ENCODE measurements at places on chromosomes 1 and 21.

DNA sequence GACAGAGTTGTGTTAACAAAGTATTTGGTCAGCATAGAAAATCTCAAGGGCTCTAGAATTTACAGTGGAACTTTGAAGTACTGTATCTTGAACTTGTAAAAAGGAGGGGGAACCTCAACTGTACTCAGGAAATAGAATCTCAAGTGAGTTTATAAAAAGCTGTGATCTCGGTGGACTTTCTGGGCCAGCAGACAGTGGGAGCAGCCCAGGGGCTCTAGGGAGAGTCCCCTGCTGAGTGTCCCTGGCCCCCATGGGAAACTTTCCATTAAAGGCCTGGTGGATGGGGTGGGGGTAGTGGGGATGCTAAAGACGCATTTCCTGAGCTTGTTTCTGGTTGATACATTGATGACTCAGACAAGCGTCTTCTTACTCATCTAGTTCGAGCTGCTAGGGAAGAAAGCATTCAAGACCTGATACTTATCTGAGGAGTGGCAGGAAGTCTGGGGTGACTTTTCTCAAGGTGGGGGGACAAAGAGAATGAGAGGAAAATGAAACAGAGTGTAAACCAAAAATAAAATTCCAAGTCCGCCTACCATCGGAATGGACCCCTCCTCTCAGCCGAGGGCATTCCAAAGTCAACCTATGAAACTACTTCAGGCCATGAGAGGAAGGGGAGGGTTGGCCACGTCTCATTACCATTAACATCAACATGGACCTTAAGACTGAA, 65.5 kb downstream of the NID1 start:
- no peak for DNase-seq

GRCh38 chr1:81756872-81757271, 43.9 kb upstream of the ADGRL2 start:
- no peak for DNase-seq

DNA sequence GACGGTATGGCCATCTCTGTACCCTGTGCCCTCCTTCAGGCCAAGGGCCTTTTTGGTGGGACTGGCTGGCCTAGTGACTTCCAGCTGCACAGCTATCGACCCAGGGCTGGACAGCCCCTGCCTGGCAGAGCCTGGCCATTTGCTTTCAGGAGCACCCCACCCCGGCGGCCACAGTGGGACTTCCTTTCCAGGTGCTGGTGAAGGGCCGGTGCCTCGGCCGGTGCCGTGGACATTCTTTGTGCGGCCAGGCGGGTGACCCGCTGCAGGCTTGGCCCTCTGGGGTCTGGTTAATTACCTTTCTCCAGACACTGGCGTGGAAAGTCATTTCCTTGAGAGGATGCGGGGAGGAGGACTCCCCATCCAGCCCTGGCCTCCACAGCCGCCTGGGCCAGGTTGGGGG, 50.1 kb downstream of the PRDM16 start:
- no peak for DNase-seq

GRCh38 chr1:206538901-206539640, 31.7 kb downstream of the RASSF5 start:
- DNase-seq = no peak

DNA sequence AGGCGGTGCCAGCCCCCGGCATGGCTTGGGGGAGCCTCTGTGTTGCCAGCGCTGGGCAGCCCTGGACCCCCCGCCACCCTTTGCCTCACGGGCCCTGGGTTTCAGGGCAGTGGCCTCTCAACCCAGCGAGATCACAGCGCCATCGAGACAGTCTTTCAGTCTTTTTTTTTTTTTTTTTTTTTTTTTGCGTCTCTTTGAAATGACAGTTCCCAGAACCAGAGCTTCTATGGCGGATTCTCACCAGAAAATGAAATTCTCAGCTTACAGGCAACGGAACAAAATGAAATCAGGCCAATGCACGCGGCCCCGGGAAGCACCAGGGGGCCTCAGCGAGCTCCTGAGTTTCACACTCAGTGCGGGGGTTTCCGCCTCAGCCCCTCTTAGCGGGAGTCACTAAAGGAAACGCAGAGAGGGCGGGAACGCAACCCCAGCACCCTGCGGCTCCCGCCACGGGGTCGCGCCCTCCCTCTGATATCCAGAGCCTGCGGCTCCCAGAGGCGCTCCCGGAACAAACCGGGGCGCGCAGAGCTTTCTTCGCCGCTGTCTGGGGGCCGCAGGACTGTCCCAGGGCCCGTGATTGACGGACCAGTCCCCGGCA, 8.0 kb upstream of the COL6A1 start:
- peak; percentile 89 for DNase-seq

GRCh38 chr1:196143602-196144342, 464.5 kb downstream of the KCNT2 start:
- no peak for DNase-seq

DNA sequence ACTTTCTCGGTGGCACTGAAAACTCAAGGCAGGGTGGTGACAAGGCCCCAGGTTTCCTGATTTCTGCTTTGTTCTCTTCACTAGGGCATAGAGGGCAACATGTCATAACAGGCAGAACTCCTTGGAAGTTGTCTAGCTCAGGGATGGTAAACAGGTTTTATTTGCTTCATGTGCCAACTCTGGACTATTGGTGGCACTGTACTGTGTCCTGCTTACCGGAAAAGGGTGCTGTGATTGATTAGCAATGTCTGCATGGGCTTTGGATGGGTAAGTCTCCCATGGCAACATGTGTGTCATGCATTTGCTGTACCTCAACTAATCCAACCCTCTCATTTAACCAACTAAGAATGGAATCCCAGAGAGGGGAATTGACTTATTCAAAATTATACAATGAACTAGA, 70.7 kb upstream of the USP24 start:
- DNase-seq = no peak

DNA sequence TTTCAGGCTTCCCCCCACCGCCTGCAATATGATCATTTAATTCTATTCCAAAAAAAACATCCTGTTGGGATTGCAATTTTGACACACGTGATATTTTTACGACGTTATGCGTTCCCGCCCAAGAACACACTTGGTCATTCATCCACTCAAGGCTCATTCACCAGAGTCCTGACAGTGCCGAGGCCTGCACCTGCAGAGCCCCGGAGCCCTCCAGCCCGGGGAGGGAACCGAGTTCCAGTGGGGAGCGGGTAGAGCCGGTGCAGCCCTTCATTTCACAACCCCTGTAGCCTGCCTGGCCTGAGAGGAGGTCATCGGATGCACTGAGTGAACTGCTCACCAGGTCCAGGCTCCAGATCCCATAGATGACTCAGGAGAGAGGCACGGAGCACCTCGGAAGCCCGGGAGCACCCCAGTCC, 156.0 kb upstream of the BACE2 start:
- DNase-seq = no peak

GRCh38 chr1:207288315-207288714, 33.2 kb upstream of the CD55 start:
- no peak for DNase-seq

GRCh38 chr1:97647776-97648175, 273.1 kb downstream of the DPYD start:
- DNase-seq = no peak

DNA sequence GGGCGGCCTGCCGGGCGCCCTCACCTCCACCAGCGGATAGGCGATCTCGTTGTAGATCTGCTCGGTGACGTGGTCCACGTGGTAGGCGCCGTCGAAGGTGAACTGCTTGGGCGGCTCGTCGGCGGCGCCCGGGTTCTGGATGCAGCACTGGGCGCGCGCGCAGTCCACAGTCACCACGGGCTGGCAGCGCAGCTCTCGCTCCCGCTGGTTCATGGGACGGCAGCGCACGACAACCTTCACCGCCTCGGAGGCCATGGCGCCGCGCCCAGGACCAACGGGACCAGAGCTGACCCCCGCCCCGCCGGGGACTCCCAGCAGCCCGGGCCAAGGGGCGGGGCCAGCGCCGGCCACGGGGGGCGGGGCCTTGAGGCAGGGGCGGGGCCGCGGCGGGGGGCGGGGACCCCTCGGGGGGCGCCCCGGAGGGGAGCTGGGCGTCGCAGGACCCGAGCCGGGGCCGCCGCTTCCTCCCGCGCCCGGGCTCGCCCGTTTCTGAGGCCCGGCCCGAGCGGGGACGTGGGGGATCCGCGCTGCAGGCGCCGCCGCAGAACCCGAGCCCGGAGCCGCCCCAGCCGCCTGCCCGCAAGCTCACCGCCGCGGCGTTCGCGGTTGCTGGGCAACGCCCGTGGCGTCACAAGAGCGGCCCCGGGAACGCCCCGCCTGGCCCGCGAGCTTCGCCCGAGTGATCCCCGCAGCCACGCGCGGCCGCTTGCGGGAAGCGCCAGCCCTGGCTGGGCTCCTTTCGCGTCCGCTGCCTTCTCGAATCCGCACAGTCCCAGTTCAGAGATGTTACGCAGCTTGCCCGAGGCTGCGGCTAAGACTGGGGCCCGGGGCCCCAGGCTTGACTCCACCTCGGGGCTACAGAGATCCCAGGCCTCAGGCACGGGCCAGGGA, at the start of gene KIF17:
Gene KIF17, minus strand, starts transcription at position 556 of the 891 bp plus-strand sequence. Its CDS starts 301 bp downstream, at position 255.
- DNase-seq = peak; percentile 78

- no peak for DNase-seq
Measured at GRCh38 chr21:25558123-25558522, 49.2 kb downstream of the MRPL39 start.

GRCh38 chr1:183636334-183636682, 725 bp upstream of the ARPC5 start:
- no peak for DNase-seq

DNA sequence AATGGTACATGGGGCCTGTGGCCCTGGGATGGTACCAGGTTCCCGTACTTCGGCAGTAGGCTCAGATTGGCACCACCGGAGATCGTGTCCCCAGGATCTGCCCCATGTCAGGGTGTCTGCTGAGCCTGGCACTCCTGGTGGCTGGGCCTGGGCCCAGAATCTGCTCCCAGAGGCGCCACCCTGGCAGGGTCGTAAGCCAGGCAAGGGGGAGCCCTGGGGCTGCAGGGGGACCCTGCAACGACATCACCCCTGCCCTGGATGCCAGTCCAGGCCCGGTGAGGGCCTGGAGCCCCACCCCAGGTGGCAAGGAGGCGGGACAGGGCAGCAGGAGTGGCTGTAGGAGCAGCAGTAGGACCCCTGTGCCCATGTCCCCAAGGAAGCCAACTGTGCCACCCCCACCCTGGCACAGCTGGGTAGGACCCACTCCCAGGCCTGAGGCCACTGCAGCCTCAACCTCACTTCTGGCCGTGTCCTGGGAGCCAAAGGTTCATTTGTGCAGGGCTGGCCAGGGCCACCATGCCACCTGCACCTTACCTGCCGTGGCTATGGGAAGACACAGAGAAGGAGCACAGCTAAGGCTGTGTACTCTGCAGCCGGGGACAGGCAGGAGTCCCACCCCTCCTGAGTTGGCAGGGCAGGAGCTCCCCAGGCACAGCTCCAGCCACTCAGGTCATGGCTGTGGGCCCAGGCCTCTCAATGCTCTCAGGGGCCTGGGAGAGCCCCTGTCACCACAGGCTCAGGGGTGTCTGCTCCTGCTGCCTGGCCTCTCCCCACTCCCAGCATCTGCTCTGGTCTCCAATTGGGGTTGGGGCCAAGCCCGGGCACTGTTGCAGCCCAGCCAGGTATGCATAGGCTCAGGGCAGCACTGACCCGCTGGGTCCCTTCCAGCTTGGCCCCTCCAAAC, 141.7 kb downstream of the EIF4G3 start:
- no peak for DNase-seq

Measured in HuH-7.5 (cell line).